Thoracic aorta (tissue), 2 donors: ENCODE measurements at places on chromosomes 3 and 15.
A peak's percentile ranks its signal among the peaks of the same experiment; 100 is the strongest.

GRCh38 chr15:100645671-100646070 is 43.3 kb downstream of the ASB7 start:
- no peak for DNase-seq

- DNase-seq = no peak
Observed at GRCh38 chr3:146157325-146158060, 3.5 kb downstream of the PLOD2 start.

GRCh38 chr3:133512416-133513089 is 60.9 kb upstream of the CDV3 start:
- no peak for DNase-seq

- DNase-seq = no peak
Observed at GRCh38 chr3:179949869-179950268, 86.9 kb downstream of the PEX5L start.

DNA sequence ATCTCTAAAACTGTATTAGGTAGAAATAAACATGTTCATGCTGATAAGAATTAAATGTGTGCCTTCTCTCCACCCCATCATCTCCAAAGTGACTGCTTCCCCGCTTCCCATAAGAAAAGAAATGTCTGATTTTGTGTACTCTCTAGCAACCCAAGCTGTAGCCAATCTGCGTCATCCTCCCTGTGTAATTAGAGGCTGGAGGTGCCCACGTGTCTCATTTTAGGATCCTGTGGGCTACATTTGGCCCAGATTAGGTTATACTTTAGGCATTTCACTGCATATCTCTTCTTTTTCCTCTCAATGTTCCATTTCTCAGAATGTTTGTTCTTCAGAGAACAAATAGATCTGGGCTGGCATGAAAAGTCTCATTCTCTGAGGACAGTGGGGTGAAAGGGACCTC is 19.3 kb upstream of the ZNF148 start:
- DNase-seq = no peak

DNA sequence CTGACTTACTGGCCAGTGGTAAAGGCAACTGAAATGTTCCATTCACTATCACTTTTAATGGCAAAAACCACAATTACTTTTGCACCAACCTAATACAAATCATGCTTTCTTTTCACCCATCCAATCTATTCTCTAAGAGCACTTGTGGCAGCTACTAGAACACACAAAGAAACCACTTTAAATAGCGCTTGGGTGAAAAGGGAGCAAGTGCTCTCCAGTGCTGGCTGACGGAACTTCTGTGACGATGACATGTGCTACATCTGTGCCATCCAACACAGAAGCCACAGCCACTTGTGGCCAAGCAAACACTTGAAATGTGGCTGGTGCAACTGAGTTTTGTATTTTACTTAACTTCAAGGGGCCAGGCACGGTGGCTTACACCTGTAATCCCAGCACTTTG is 18.9 kb downstream of the SH3BP5 start:
- DNase-seq = no peak

DNA sequence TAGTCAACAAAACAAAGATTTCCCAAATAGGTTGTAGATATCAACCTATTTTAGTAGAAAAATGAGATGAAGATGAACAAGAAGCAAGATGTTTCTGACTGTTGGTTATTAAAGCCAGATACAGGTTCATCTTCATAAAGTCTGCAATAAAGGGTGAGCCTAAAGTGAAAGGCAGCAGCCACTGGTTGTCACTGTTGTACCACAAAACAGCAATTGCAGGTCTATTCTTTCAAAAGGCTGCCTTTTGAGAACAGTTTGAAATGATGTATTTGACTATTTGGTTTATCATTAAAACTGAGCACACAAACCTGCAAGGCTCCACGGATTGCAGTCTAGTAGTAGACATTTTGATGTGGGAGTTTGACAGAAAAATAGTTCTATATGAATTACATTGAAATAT is 543.4 kb downstream of the GBE1 start:
- DNase-seq = no peak

DNA sequence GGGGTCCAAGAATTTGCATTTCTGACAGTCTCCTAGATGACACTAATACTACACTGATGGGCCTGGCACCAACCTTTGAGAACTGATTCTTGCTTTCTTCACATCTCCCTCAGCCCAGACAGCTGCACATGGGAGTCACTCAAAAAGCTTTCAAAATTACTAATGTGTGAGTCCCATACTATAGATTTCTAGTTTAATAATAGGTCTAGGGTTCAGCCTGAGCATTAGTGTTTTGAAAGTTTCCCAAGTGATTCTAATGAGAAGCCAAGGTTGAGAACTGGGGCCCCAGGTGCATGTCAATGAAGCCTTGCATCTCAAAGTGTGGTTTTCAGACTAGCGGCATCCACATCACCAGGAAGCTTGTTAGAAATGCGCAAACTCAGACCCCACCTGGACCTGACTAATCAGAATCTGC is 159.9 kb upstream of the CMC1 start:
- no peak for DNase-seq

- no peak for DNase-seq
Observed at GRCh38 chr15:72339777-72340177, 19.8 kb upstream of the CELF6 start.

DNA sequence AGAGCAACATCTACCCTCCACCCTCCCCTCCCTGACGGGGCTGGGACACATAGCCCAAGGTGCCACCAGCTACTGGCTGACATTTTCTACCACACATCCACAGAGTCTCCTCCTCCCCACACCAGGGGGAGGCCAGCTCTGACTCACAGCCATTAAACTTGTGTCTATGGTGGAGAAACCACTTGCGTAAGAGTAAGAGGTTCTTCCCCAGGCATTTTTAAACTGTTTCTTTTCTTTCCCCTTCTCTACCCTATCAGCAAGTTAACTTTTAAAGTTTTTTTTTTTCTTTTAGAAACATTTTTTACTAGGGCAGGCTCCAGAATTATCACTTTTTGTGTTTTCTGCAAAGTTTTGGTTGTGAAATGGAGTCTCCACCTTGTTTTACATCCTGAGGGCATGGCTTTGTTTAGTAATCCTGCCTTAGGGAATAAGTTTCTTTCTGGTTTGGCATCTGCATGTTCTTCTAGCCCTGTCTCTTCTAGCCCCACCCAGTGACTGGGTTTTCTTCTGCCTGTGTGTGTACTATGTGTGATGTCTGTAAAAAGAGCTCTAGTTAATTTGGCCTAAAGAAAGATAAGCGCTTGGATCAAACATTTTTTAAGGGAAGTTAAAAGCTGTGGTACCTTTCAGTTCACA is 148.8 kb upstream of the GADL1 start:
- DNase-seq = no peak

DNA sequence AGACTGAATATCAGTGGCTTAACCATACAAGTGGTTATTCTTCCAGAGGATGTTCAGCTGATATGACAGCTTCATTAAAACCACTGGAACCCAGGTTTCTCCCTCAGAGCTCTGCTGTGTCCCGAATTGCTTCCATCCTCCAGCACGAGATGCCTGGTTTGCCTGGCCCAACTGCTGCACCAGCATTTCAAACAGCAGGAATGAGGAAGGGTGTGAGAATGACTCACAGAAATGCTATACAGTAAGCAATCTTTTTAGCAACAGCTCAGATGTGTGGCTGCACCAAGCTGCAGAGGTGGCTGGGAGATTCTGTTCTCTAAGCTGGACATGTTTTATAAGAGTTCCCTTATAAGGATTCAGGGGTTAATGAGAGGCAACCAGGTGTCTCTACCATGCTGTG is 271.0 kb downstream of the GABRG3 start:
- DNase-seq = no peak

DNA sequence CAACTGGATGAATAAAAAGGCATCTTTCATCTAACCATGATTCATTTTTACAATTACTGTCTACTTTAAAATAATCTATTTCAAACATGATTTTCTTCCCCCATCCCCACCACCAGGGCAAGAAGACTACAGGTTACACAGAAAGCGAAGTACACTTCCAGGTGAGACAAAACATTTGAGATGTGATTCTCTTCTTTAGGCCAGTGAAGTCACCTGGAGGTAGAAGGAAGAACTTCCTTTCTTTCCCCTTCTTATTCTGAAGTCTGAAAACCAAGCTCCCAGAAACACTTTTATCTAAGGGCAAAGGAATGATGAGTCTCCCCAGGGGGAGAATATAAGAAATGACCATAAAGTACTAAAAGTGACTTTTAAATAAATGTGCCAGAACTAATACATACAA is 36.7 kb downstream of the SHQ1 start:
- no peak for DNase-seq

DNA sequence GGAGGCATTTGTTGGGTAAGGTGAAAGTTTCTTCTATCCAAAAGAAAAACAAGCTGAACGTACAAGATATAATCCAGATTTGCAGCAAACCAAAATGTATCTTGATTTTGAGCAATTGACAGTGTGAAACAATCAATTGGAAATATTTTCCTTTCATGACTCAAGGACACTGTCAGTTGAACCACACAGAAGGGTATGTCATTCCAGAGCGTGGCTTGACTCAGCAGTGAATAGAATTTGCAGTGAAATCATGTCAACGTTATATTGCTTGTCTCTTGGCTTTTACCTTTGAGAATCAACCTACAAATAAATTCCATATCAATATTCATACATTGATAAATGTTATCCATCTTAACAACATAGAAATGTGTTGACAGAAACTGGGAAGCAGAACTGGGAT is 78.2 kb downstream of the TM2D3 start:
- DNase-seq = no peak

- no peak for DNase-seq
Observed at GRCh38 chr3:175091426-175092114, 232.4 kb downstream of the NAALADL2 start.

GRCh38 chr15:53110999-53111398 is 320.9 kb upstream of the ONECUT1 start:
- DNase-seq = no peak

DNA sequence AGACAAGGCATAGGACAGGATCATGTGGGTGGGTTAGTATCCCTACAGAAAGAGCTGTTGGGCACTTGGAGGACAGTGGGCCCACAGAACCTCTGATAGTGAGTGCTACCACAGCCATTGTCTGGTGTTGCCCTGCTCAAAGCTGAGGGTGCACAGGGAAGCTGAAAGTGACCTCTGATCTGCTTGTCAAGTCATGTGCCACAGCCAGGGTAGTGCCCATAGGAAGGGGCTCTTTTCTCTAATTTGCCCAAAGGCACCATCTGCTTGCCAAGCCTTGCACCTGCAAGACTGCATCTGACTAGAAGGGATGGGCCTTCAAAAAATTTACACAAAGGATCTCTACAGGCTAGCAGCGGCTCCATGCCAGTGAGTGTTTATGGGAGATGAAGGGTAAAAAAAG is 87.4 kb upstream of the GSK3B start:
- no peak for DNase-seq

DNA sequence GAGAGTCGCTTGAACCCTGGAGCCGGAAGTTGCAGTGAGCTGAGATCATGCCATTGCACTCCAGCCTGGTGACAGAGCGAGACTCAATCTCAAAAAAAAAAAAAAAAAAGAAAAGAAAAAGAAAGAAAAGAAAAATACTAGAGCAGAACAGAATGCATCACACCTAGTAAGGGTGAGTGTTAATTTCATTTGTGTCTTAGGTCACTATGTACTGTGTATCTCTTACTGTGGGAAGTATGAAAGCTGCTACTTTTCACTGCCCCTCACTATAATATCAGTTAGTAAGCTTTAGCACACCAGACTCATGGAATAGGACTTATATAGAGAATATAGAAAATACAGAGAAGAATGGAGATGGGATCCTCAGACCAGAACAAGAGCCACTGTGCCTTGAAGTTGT is 45.9 kb upstream of the RASA2 start:
- no peak for DNase-seq

GRCh38 chr15:48221885-48222284 is 15.8 kb downstream of the SLC12A1 start:
- peak; percentile 25 for DNase-seq

GRCh38 chr15:95298729-95299128 is 1031.8 kb upstream of the NR2F2 start:
- DNase-seq = no peak

GRCh38 chr15:45664451-45664850 is 29.6 kb downstream of the SQOR start:
- DNase-seq = no peak

GRCh38 chr3:171230865-171231264 is 204.3 kb upstream of the SLC2A2 start:
- no peak for DNase-seq

- no peak for DNase-seq
Observed at GRCh38 chr3:69747511-69748258, 8.4 kb downstream of the MITF start.

- DNase-seq = no peak
Observed at GRCh38 chr3:57654267-57654666, 38.6 kb downstream of the DENND6A start.

GRCh38 chr3:194998948-194999347 is 272.0 kb downstream of the XXYLT1 start:
- no peak for DNase-seq

DNA sequence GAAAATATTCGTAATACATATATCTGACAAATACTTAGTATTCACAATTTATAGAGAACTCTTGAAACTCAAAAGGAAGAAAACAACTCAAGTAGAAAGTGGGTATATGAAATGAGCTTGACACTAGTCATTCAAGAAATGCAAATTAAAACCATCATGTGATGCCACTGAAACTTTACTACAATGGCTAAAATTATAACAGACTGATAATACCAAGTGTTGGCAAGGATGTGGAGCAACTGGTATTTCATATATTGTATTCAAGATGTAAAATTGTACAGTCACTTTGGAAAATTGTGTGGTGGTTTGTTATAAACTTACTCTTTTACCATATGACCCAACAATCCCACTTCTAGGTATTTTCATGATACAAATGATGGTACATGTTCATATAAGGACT is 68.7 kb upstream of the AGTR1 start:
- no peak for DNase-seq

DNA sequence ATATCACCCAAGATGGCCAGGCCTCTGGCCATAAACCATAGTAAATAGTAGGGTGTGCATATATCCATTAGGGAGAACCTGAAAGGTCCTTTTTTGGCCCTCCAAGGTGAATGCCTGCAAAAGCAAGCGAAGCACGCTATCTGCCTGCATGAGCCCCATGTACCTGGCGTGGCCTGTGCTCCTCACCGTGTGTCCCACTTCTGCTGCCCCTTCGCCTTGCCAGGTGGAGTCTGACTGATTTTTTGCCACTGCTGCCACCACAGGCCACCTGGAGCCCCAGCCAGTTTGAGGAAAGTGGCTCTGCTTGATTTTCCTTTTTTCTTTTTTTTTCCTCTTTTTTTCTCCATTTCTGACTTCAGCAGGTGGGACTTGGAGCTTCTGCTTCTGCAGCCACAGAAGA is 139.7 kb downstream of the SNRPN start:
- no peak for DNase-seq

GRCh38 chr3:51271172-51271571 is 113.9 kb upstream of the MANF start:
- no peak for DNase-seq

- DNase-seq = no peak
Observed at GRCh38 chr15:38878926-38879325, 314.3 kb upstream of the RASGRP1 start.

GRCh38 chr3:193637831-193638230 is 44.8 kb downstream of the OPA1 start:
- no peak for DNase-seq

GRCh38 chr3:49942651-49943050 is 2.7 kb downstream of the RBM6 start:
- no peak for DNase-seq
